Fibroblast of skin of left biceps (primary cell): ENCODE measurements at places on chromosomes 6 and 20.
A peak's percentile ranks its signal among the peaks of the same experiment; 100 is the strongest.

- DNase-seq, result no peak
Measured at GRCh38 chr6:132814716-132815570, 574 bp downstream of the RPS12 start.

- no peak for DNase-seq
Measured at GRCh38 chr6:78093906-78094305, 441.1 kb downstream of the MEI4 start.

DNA sequence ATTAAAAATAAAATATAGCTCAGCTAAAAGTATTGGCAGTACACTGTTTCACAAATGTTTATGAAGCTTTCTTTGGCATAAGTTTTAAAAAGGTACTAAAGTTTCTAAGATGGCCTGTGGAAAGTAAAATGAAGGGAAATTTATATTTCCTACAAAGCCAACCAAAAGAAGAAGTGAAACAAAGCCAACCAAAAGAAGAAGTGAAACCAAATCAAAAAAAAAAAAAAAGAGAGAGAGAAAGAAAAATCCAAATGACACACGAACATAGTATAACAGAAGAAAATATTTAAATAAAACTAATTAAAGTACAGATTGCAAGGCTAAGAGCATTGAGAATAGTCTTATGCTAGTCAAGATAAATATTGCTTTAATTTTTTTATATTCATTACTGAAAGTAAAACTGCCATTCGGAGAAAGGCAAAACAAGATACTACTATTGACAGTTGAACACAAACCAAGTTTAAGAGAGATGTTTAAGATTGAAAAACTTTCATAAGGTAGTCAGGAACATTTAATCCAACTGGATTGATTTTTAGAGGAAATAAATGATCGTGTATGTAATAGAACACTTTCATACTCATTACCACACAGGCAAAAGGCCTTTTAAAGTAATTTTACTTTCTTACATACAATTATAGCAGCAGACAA lies 12.8 kb upstream of the KHDRBS2 start:
- no peak for DNase-seq

DNA sequence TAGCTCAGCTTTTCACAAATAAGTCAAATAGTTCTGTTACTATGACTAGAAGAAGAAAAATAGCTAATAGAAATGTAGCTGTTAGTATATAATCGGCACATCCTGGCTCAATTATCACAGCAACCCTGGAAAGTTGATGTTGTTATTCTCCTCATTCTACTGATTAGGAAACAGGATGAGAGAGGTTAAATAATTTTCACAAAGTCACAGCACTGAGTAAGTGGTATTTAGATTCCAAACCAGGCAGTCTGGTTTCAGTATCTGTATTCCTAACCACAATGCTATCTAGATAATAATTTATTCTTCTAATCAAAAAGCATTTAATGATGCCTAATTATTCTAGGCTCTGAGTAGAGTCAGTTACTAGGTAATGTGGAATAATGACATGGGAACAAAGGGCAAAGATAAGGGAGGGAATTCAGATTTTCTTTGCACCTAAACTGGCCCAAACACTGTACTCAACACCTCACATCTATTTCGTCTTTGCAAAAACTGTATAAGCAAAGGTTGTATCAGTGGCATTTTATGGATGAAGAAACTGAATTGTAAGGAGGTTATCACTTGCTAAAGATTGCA lies 51.3 kb downstream of the PDE7B start:
- no peak for DNase-seq

- no peak for DNase-seq
Measured at GRCh38 chr6:51342393-51342792, 523.7 kb downstream of the TFAP2B start.

DNA sequence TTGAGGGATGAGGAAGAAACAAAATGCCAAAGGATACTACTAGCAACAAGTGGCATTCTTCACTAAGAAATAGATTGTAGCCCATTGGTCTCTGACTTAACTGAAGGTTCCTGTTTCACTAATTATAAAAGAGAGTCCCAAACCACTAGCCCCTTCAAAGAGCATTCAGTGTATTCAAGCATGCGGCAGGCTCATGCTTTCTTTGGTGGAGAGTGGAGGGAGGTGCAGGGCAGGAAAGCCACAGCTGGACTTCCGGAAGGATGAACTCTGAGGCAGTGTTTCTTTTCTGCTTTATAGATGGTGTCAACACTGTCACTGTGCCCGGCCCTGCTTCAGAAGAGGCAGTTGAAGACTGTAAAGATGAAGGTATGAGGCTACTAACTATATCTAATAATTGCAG lies 636.1 kb downstream of the KIF16B start:
- no peak for DNase-seq

GRCh38 chr6:55943329-55943728 lies 67.9 kb upstream of the BMP5 start:
- no peak for DNase-seq

DNA sequence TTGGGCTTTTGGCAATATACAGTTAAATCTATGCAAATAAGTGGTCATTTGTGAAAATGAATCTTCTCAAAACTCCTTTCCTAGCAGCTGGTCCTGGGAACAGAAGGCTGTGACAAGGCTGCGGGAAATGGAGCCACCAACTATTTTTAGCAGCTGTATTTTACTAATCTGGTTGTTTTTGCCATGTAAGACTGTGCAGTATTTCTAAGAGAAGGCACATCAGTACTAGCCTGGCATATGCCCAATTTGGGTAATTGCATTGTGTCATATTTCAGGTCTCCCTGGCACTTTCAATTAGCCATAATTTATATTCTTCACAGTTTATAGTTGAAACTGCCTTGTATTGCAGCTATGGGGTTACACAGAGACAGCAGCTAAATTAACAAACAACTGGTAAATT lies 109.6 kb downstream of the MANEA start:
- no peak for DNase-seq

DNA sequence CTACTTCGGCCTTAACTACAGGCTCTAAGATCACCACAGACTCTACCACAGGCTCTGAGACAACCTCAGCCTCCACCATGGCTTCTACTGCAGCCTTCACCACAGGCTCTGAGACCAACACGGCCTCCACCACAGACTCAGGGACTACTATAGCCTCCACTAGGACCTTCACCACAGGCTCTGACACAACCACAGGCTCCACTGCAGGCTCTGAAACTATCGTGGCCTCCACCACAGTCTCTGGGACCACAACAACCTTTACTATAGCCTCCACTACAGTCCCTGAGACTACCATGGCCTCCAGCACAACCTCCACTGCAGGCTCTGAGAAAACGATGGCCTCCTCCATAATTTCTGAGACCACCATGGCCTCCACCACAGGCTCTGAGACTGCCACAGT lies 15.3 kb downstream of the MUC22 start:
- DNase-seq, result no peak

GRCh38 chr6:29925321-29925720 lies 17.0 kb upstream of the HLA-A start:
- DNase-seq, result no peak

DNA sequence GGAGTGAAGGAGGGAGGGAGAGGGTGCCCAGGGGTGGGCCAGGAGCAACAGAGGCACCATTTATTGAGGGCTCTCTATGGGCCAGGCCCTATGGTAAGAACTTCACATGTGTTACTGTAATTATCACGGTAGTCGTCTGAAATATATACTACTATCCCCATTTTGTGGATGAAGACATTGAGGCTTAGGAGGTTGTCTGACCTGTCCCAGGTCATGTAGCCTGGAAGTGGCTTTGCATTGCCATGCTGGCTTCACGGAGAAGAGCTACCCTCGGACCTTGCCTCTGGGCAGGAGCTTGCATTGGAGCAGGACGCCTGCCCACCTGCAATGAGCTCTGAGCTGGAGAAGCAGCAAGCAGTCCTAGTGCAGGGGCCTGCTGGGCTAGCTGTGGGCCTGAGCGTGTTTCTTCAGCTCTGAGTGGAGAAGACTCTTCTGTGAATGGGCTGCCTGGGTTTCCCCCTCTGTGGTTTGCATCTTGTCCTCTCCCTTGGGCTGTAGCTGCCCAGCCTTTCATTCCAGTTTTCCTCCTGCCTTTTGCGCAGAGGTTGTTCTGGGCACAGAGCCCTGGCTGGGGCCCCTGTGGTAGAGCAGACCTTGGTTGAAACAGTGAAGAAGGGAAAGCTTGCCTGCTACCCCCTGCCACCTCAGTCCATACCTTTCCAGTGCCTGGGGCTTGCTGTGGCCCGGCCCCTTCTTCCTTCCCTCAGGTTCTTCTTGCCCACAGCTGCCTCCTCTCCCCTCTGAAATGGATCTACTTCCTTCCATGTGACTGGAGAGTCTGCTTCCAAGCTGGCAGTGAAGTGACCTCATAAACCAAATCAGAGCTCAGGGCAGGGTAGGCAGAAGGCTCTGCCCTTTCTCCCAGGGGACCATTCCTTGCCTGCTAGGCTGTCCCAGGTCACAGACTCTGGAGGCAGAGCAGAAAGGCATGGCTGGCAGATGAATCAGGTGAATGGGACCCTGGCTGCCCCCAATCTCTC lies 24.1 kb upstream of the SRF start:
- DNase-seq, result no peak

DNA sequence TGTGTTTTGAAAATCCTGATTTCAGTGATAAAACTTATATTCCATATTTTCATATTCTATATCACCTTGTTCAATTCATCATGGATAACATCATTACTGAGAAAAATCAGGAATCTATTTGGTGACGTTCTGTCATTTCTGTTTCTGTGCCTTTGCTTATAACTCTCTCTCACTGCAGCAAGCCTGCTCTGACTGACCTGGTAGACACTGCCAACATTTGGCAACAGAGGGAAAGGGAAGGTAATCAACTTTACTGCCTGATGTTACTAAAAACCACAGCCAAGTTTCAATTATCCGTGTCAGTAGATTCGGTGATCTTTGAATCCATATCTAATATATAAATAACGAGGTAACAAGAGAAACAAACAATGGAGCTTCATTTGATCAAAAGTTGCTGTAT lies 501.9 kb downstream of the LMBRD1 start:
- DNase-seq, result no peak

DNA sequence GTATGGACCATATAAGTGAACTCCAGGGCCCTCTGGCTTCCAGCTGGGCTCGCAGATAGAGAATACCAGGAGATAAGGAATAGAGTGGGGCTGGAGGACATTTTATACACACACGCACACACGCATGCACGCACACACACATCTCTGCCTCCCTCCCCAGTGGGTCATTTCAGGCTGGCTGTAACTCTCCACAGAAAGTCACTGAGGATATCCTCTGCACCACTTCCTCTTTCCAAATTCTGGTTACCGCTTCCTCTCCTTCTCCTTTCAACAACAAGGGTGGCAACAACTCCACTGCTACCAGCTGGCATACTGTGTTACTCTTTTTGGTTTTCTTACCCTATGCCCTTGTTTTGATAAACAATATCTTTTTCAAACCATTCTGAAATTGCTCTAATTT lies 280.2 kb downstream of the COL12A1 start:
- no peak for DNase-seq

DNA sequence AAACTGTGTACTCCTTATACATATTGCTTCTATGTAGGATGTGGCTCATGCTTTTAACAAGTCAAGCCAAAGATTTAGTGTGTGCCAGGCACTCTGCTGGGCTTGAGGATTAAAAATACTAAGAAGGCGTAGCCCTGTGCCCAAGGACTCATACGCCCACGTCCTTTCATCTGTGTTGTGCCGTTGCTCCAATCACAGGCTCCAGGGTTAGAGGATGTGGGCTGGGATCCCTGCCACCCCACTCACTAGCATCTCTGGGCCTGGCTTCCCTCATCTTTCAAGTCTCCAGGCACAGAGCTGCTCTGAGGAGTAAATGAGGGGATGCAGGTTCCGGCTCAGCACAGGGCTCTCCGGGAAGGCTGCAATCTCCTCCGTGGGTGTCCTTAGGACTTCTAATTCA lies 214.2 kb downstream of the SYNDIG1 start:
- no peak for DNase-seq

GRCh38 chr20:17948442-17948841 lies 20.2 kb downstream of the SNX5 start:
- no peak for DNase-seq

GRCh38 chr6:28371706-28372451 lies 22.1 kb downstream of the ZKSCAN3 start:
- DNase-seq, result no peak

GRCh38 chr6:166516251-166516884 lies 70.1 kb downstream of the RAMACL start:
- DNase-seq, result no peak

GRCh38 chr6:119119989-119120388 lies 41.5 kb upstream of the FAM184A start:
- peak; percentile 45 for DNase-seq

DNA sequence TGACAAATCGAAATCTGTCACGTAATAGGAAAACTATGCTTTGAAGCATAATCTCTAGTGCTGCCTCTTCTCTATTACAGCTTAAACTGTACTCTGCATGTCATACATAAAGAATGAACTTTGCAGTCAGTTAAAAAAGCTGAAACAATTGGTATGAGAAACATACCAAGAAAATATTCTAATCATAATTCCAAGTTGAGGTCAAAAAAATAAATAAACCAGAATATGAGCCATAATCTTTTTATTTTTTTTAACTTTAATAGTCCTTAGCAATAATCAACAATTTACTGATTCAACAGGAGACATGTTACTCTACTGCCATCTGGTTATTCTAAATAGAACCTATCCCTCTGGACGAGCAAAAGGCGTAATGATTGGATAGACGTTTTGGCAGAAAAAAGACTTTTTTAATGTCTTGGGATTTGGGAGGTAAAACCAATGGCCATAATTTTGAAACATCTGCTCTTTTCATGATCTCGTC lies 224.4 kb upstream of the FLRT3 start:
- no peak for DNase-seq

GRCh38 chr6:155828989-155829388 lies 373.4 kb upstream of the NOX3 start:
- no peak for DNase-seq

GRCh38 chr6:54031169-54031568 lies 80.1 kb upstream of the MLIP start:
- DNase-seq, result no peak

- no peak for DNase-seq
Measured at GRCh38 chr6:158536084-158536890, 23.6 kb upstream of the TMEM181 start.

GRCh38 chr6:31129130-31129529 lies 8.9 kb upstream of the CDSN start:
- DNase-seq, result no peak

DNA sequence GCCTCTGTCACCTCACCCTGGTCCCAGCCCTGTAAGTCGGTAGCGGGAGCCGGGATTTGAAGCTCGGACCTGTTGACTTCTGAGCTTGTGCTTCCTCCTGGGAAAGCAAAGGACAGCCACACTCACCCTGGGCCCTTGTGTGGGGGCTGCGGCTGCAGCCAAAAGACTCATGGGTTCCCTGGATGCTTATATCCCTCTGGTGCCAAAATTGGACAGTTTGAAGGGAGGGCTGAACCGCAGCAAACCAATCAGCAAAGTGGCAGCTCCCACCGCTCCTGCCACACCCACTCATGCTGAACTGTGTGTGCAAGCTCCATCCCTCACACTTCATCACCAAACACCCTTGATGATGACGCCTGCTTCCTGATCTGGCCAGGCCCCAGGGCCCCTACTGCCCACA lies 3.9 kb upstream of the CCN5 start:
- no peak for DNase-seq

DNA sequence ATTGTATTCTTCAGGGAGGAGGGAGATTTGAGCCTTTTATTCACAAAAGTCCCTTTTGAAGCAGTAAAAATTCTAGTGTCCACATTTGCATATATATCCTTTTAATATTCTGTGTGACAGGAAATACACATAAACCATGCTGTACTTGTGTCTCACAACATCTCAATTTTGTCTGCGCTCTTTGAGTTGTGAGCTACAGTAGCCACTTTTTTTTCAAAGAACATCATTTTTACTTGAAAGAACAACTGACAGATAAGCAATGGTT lies 21.3 kb downstream of the LMBRD1 start:
- DNase-seq, result no peak

- DNase-seq, result no peak
Measured at GRCh38 chr6:98416027-98416426, 418.3 kb upstream of the POU3F2 start.
